ENCODE measurements at places on chromosomes 2 and 18.

- DNase-seq, result no peak
Measured at GRCh38 chr2:219466816-219467735, 31.6 kb upstream of the GMPPA start.

- no peak for DNase-seq
Measured at GRCh38 chr2:136130511-136130910, 12.6 kb upstream of the CXCR4 start.

DNA sequence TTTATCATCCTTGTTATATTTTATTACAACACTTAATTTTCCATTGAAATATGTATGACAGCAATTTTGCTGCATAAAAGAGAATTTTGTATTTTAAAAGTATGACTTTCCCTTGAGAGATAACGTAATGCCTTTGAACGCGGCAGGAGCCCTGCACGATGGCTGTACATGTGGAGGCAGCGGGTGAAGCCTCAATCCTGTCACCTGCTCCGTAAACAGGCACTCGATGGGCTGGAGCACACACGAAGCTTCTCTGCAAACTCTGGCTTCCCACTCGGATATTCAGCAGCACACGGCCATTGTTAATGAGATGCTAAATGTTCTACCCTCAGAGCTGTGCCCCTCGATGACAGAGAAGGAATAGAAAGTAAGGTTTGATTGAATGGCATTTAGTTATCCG is 184.4 kb downstream of the RTP5 start:
- DNase-seq, result no peak

DNA sequence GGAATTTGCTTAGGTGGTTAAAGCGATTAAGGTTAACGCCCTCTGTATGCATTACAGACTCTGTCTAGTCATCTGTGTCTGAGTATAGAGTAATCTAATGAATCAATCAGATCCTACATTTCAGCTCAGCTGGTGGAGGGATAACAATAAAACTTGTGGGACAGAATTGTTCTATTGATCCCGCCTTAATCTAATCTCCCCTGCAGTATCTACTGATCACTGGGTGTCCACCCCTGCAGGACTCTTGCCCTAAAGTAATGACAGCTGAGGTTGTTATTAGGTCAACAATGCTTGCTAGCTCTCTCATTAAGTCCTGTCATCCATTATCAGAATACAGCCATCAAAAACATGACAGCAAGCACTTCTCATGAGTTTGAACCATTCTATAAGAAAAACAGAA is 462.6 kb upstream of the TMEFF2 start:
- DNase-seq, result no peak

- DNase-seq, result no peak
Measured at GRCh38 chr2:134078354-134078753, 175.5 kb upstream of the MGAT5 start.

DNA sequence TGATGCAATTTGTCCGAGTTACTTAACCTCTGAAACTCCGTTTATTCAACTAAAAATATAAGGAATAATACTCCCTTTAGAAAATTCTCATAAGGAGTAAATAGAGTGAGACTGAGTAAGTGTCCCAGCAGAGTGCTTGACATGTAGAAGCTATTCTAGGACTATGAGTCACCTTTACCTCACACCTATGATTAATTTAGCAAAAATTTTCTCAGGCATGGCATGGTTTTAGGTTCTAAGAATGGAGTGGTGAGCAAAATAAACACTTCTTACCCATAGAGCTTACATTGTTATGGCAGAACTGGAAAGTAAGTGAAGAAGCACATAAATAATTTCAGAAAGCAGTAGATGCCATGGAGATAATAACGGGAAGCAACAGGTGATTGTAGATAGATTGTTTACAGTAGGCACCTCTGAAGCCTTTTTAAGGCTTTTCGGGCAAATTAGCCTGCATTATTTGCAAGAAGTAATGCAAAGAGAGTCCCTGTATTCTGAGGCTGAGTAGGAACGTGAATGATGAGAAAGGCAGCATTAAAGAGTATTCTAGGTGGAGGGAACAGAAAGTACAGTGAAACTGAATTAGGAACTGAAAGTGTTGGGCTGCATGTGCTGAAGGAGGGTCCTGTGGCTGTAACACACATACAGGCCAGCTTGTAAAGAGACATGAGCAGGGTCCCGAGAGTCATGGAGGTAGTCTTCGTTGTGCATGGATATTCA is 209.2 kb downstream of the ZNF407 start:
- no peak for DNase-seq

- DNase-seq, result no peak
Measured at GRCh38 chr2:28645553-28645952, 106.1 kb upstream of the PPP1CB start.

- DNase-seq, result no peak
Measured at GRCh38 chr2:199926806-199927205, 15.7 kb downstream of the C2orf69 start.

GRCh38 chr2:152175012-152175367 is 573 bp downstream of the STAM2 start:
- DNase-seq, result no peak

DNA sequence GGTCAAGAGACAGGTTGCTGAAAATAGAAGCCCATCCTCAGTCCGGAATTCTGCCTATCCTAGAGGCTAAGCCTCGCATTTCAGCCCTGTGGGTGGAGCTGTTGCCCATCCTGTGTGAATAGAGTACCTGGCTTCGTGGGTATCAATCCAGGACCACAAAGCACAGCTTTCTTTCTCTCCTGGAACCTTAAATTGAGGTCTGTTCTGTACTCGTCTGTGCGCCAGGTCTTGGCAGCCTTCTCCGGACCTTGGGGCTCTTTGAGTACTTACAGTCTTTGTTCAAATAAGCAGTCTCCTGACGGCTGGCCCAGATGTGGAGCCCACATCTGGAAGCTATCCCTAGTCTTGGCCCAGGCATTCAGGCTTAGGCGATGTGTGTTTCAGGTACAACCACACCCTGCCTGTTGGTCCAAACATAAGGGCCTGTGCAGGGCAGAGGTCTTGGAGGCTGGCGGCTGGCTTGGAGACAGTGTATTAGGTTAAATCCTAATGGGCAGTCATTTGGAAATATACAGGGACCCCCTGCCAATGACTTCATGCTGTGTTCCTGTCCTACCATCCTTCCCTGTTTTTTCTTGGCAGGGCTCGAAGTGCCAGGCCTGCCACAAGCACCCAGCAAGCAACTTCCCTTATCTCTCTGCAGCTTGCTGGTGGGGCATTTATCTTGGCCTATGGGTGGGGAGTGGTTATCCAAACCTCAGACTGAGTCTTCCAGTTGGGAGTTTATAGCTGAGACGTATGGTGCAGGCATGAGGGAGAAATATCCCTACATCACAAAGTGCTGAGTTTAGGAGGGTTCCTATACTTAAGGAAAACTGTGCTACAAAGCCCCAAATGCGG is 294.1 kb downstream of the BCL2 start:
- no peak for DNase-seq

DNA sequence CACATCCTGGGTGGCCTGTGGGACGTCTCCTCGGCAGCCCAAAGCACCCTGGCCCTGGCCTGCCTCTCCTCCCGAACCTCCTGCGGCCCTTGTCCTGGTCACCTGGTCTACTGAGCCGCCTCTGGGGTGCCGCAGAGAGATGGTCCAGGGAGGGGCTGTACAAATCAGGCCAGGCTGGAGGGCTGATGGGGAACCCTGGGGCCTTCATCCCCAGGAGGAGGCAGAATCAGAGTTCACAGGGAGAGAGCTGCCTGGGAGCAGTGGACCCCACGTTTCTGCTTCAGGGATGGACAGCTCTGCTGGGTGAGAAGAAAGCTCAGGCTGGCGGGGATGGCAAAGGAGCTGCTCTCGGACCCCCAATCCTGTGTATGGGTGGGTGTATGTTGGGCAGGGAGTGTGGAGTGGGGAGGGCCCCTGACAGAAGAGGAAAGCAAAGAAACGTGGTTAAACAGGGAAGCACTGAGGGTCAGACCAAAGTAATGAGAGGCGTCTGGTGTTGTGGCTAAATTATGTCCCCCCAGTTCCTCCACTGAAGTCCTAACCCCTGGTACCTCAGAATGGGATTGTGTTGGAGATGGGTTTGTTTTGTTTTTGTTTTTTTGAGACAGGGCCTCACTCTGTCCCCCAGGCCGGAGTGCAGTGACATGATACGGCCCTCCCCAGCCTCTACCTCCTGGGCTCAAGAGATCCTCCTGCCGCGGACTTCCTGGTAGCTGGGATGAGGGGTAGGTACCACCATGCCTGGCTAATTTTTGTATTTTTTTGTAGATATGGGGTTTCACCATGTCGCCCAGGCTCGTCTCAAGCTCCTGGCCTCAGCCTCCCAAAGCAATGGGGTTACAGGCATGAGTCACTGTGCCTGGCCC is 73.4 kb upstream of the SMAD7 start:
- DNase-seq, result no peak

DNA sequence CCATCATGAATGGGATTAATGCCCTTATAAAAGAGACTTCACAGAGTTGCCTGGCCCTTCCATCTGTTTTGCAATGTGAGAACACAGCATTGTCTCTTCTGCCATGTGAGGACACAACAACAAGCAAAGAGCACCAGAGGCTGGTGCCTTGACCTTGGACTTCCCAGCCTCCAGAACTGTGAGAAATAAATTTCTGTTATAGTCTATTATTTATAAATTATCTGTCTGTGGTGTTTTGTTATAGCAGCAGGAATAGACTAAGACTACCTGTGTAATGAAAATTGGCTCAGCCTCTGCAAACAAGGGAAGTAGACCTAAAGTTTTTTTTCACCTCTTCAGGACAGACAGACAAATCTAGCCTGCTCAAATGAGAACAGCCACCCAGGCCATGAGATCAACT is 19.3 kb upstream of the ZC3H15 start:
- DNase-seq, result no peak

DNA sequence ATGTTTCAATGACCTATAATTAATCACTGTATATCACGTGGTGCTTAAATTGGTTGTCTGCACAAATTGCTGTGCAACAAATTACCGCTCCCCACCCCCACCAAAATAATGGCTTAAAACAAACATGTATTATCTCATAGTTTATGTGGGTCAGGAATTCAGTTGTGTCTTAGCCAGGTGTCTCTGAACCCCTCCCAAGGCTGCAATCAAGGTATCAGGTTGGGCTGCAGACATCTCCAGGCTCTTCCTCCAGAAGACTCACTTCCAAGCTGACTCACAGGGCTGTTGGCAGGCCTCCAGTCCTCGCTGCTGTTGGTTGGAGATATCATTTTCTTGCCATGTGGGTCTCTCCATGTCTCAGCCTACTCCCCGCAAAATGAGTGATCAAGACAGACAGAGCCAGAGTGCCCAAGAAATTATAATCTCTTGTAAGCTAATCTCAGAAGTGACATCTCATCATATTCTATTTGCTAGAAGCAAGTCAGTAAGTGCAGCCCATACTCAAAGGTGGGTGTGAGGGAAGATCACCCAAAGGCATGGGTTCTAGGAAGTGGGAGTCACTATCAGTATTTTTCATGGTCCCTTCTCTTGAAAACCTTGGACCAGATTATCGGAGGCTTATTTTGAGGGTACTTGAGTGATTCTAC is 38.4 kb downstream of the SPC25 start:
- DNase-seq, result no peak

- DNase-seq, result no peak
Measured at GRCh38 chr18:43061816-43062215, 53.7 kb downstream of the RIT2 start.
